Activated naive CD4-positive, alpha-beta T cell treated with anti-CD3 and anti-CD28 coated beads for 36 hours (primary cell): ENCODE measurements at places on chromosomes 5 and 9. TPM values are rescaled to one million over a fixed set of nuclear protein-coding genes. Genes with fewer than 3 reads are reported as not detected.

DNA sequence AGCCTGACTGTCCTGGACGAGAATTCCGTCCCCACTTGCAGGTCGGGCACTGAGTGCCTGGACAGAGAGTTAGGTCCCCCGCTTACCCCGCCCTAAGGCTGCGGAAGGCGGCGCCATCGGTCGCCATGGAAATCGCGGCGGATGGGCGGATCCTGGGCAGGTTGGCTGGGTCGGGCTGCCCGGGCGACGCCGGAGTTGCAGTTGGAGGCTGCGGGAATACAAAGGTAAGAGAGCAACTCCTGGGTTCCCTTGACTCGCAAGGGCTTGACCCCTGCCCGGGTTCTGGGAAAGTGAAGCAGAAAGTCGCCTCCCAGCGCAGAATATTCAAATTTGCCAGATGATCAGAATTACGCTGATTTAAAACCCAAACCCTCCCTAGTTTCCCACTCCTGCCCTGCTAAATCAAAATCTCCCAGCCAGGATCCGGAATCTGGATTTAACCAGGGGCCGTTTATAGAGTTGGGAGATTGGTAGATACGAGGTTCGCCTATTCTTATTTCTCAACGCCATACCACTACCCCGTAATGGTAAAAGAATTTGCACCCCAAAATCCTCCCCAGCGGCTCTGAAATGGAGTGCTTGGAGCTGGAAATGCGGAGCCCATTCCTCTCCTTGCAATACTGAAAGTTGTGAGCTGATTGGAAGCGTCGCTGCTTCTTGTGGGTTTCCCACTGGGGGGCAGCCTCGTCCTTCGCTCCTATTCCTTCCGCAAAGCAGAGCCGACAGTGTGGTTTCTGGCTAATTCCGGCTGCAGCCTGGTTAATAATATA lies 156.4 kb upstream of the RASEF start:
- no peak for DNase-seq

DNA sequence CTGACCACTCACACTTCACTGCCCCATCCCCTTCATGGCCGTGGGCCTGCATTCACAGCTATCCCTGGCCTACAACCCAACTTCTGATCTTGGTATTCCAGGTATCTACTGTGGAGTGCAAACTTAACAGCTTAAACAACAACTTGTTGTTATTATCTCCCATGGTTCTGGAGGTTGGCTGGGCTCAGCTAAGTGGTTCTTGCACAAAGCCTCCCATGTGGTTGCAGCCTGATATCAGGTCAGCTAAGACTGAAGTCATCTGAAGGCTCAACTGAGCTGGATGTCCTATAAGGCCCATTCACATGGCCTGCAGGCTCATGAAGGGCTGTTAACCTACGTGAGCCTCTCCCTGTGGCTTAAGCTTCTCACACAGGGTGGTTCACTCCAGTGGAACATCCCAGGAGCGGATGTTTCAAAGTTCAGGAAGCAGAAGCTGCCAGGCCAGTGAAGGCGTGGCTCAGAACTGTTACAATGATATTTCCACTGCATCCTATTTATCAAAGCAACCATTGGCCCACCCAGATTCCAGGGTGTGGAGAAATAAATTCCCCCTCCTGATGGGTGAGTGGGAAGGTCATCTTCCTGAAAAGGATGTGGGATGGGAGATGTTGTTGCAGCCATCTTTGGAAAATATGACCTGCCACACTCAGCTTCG lies 30.0 kb upstream of the TRIO start:
- DNase-seq = no peak

The GAPVD1 gene
- total RNA-seq = 38.1 TPM

- DNase-seq = no peak
Observed at GRCh38 chr9:14030375-14031059, 283.4 kb downstream of the NFIB start.

DNA sequence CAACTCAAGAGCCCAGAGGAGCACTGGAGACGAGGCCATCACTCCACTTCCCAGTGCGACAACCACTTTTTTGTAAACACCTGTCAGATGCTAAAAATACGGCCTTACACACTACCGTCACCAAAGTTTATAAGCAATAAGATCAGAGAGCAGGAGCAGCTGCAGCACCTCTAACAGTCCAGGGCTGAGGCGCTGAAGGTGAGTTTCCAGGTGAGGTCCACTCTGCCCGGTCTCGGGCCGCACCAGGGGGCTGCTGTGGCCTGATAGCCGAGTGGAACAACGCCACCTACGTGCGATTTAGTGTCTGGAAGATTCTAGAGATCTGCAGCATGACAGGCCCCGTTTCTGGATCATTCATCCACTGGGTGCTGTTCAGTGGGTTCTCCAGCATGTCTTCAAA lies 25.8 kb upstream of the CAMSAP1 start:
- DNase-seq = no peak

The CD274 gene
- total RNA-seq = 15.0 TPM

DNA sequence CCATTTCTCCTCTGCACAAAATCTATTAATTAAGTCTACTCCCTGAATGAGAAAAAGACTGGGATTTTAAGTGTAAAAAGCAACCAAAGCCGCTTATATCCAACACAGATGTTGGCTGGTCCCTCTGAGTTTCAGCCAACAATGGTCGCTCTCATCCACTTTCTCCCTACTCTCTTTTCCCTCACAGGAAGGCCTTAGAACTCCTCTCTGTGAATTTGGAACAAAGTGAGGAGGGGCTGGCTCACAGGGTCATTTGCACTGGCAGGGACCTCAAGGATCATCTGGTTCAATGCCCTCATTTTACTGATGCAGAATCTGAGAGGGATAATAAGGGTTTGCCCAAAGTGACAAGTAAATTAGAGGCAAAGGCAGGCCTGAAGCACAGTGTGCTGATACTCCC lies 64.0 kb downstream of the DPYSL3 start:
- DNase-seq = no peak

GRCh38 chr5:146068206-146068605 lies 37.2 kb downstream of the PLAC8L1 start:
- no peak for DNase-seq

The MSX2 gene
- total RNA-seq = not detected

The CARD6 gene
- 1.4 TPM for total RNA-seq

DNA sequence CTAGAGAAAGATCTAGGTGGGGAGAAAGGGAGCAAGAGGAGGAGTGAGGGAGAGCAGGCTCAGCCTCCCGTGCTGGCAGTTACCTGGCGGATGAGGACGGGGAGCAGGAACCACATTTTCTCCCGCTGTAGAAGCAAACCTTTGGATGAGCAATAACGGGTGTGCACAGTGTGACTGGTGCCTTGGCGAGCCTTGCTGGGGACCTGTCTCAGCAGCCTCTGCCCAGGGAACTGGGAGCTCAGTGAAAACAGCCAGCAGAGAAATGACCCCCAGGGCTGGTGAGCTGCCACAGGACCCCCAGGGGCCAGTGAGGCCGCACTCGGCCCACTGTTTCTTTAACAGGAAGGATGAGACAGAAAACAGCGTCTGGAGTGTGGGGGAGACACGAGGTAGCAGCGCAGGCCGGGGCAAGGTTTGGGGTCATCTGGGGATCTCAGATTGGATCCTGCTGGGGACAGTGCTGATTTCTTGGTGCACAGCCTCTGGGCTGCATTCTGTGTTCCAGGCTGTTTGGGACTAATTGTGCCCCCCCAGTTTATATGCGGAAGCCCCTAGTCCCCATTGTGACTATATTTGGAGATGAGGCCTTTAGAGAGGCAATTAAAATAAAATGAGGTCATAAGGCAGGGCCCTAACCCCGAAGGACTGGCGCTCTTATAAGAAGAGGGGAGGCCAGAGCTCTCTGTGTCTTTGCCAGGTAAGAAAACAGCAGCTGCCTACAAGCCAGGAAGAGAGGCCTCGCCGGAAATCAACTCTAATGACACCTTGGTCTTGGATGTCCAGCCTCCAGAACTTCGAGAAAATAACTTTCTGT lies 118.8 kb upstream of the PHYKPL start:
- no peak for DNase-seq

The TNFAIP8 gene
- 142 TPM for total RNA-seq

The SIGMAR1 gene
- 58.9 TPM for total RNA-seq
